ENCODE measurements at places on chromosomes 3 and 15.

DNA sequence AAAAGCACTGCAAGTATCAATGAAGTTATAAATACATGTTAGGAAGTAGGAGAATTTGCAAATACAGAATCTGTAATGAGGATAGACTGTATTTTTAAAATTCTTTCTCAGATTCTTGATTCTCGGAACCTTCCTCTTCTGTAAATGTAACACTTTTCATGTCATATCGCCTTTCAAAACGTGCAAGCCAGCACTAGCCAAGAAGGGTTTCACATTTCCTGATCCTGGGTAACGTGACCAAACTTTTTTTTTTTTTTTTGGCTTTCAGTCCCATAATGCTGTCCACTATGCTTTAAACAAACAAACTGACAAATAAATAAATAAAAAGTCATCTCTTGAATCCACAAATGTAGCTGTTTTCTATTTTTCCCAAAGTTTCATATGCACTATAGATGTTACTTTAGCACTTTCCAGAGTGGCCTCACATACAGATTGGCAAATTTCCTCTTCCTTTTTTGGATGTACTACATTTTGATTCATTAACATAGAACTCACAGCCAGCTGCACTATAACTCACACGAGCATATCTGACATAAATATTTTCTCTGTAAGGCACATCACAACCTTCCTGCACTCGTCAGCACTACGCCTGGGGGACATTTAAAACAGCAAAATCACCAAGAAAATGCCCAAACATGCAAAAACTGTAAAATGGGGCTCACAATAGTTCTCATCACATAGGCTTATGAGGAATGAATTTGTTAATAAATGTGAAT, 208.1 kb downstream of the OSBPL10 start:
- DNase-seq: no peak

DNA sequence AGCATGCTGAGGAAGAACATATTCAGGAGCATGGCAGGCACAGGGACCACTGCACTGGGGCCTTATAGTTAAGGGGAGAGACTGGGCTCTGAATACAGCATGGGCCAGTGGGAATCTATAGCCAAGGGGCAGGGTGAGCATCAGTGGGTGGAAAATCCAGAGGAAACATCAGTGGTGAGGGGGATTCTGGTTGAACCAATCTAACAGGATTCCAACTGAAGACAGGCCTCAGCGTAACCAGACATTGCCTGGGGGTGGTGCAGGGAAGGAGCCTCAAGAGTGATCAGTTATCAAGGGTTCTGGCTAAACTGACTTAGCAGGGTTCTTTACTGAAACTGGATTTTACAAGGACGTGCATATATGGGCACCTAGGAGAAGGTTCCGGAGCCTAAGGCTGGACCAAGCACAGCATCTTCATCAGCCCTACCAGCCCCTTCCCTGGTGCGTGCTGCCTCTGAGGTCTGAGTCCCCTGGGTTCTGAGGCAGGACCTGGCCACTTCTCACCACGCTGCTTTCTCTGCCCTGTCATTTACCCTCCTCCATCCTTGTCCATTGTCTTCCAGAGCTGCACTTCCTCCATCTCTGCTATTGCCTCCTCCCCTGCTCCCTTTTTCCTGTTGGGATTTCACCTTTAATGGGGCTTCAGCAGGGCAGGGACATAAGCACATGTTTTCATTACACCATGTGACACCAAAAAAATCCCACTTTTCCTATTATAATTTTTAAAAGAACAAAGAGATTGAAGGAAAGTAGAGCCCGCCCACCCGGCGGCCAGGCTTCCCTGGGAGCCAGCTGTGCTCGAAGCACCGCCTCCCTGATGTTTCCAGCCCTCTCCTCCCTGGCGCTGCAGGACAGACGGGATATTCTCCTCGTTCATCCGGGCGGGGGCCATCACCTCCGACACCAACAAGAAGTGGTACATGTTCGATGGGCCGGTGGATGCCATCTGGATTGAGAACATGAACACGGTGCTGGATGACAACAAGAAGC, 52.1 kb downstream of the DNAH1 start:
- no peak for DNase-seq

- DNase-seq: no peak
Observed at GRCh38 chr15:95812491-95812890, 518.0 kb upstream of the NR2F2 start.

DNA sequence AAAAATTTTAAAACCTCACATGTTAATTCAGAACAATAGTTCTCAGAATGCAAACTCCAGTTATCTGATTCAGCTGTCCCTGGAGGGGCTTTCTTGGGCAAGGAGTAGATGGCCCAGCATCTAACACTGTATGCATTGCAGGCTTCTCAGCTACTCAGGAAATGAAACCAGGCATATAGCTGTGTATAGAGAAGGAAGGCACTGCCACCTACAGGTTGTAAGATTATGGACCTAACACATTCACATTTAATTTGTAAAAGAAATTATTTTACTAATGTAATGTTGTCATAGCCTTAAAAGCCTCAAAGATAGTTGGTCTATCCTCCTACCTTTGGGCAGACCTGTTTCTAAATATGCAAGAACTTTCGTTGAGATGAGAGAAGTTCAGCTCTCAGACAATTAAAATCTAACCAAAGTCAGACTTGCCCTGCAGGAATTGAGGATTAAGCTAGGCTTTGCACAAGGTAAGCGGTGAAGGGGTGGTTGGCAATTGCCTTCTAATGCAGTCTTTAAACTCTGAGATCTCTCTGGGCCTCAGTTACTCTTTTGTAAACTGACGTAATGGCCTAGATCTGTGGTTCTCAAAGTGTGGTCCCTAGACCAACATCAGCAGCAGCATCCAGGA, 132.8 kb upstream of the SLC24A5 start:
- peak; percentile 45 for DNase-seq

- no peak for DNase-seq
Observed at GRCh38 chr3:56238299-56238698, 230.0 kb downstream of the ERC2 start.
